ENCODE measurements at places on chromosomes 11 and 22.

- DNase-seq, result no peak
Measured at GRCh38 chr11:100800202-100800601, 113.1 kb downstream of the ARHGAP42 start.

- no peak for DNase-seq
Measured at GRCh38 chr11:105034813-105035620, at the start of gene CASP1. TSS of gene CASP1 (minus strand) at chr11:105035144. CDS start at chr11:105035113, 31 bp downstream.

- DNase-seq, result no peak
Measured at GRCh38 chr11:19394525-19395016, 153.8 kb upstream of the E2F8 start.

GRCh38 chr11:106828976-106829375, 189.3 kb downstream of the GUCY1A2 start:
- DNase-seq, result no peak

DNA sequence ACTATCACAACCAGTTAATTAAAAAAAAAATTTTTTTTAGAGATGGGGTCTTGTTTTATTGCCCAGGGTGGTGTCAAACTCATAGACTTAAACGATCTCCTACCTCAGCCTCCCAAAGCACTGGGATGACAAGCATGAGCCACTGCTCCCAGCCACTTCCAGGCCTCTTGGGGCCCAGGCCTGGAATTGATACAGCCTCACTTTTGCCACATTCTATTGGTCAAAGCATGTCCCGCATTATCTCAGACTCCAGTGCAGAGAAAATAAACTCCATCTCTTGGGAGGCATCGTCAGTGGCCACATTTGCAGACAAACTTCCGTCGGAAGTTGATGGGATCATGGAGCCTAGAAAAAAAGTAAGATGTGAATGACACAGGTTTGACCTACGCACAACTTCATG, 9.4 kb upstream of the RASD2 start:
- DNase-seq, result no peak

DNA sequence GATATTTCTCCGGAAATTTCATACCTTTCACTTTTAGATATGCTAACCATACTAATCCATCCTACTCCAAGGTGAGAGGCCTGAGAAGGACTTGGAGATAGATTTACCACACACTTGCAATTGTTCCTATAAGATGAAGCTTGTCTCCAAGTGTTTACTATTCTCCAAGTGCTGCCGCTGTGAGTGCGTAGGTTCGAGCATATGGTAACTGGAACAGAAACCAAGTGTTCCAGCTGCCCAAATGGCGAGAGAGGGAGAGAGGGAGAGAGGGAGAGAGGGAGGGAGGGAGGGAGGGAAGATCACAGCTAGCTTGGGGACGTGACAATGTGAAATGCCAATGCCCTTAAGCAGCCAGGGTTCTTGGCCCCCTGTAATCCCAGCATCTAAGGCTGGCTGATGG, 21.5 kb downstream of the ASCC2 start:
- DNase-seq, result no peak

DNA sequence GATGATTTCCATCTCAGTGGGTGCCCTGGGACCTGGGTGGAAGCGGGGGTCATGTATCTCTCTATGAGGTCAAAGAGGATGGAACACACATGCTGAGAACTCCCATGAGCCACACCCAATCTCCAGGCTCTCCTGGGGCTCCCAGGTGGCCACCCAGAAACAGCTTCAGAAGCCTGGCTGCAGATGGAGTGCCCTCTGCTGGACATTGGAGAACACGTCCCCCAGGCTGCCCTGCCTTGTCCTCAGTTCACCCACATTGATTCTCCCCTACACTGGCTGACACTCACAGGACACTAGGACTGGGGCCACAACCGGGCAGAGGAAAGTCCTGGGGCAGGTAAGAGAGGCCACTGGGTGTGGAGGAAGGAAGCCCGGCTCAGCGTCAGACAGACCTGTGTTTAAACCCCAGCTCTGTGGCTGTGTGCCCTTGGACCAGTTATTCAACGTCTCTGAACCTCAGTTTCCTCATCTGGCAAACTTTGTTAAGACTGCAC, 4.5 kb upstream of the NOL12 start:
- DNase-seq, result peak; percentile 31

GRCh38 chr11:118661425-118662301, 17.8 kb downstream of the TREH start:
- no peak for DNase-seq

GRCh38 chr22:31577711-31578110, 81.4 kb downstream of the SFI1 start:
- DNase-seq, result no peak

DNA sequence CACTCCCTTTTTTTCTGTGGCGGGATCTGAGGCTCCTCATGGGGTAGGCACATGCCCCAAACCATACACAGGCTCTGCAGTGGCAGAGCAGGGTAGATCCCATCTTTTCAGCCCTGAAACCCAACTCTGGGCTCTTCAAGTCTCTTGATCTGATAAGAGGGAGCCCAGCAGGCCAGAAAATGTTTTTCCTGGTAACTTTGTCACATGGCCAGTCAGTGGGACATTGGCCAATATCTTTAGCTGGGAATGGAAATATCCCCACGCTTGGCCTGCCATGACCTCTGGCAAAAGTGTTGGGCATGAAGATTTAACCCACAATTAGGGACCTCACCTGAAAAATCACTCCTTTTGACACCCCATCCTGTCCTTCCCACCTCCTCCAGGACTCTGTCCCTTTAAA, 8.1 kb downstream of the INPP5J start:
- no peak for DNase-seq

GRCh38 chr22:37063431-37064420, 12.2 kb downstream of the KCTD17 start:
- no peak for DNase-seq

DNA sequence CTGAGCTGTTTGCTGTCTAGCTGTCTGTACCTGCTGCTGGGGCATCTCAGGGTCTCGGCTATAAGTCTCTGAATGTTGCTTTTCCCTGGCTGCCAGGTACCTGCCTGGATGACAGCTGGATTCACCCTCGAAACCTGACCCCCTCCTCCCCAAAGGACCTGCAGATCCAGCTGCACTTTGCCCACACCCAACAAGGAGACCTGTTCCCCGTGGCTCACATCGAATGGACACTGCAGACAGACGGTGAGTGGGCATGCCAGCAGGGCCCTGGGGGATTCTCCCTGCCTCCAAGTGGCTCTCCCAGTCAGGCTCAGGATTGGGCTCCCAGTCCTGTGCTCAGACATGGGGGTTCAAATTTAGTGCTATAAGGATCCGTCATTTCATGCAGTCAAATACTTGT, 12.9 kb downstream of the IL17RA start:
- DNase-seq, result no peak

DNA sequence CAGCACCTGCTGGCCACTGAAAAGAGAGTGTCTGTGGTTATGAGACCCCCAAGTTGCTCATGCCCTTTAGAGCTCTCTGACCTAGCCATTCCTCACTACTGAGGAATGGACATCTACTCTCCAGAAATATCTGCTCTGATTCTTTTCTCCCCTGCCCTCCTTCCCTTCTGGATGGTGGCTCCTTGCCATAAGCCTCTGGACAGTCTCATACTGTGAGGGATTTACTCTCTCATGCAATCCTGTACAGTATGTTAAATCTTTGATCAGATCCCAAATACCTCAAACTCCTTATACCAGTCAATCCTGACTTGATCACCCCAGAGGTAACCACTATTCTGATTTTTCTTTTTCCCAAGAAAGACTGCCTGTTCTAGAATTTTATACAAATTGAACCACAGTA, 80.7 kb downstream of the ARHGAP20 start:
- no peak for DNase-seq

DNA sequence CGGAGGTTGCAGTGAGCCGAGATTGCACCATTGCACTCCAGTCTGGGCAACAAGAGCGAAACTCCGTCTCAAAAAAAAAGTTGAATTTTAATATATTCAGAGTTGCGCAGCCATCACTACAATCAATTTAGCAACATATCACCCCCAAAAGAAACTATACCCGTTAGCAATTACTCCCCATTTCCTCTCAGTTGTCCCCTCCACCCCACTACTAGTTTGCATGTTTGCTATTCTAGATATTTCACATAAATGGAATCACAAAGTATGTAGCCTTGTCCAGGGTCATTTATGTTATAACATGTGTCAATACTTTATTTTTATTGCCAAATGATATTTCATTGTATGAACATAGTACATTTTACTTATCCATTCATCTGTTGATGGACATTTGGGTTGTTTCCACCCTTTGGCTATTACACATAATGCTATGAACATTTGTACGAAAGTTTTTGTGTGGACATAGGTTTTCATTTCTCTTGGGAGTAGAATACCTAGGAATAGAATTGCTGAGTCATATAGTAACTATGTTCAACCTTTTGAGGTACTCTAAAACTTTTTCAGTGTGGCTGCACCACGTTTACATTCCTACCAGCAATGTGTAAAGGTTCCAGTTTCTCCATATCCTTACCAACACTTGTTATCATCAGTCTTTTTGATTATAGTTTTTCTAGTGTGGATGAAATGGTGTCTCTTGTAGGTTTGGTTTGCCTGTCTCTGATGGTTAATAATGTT, 2.2 kb downstream of the ZNF143 start:
- DNase-seq, result no peak

DNA sequence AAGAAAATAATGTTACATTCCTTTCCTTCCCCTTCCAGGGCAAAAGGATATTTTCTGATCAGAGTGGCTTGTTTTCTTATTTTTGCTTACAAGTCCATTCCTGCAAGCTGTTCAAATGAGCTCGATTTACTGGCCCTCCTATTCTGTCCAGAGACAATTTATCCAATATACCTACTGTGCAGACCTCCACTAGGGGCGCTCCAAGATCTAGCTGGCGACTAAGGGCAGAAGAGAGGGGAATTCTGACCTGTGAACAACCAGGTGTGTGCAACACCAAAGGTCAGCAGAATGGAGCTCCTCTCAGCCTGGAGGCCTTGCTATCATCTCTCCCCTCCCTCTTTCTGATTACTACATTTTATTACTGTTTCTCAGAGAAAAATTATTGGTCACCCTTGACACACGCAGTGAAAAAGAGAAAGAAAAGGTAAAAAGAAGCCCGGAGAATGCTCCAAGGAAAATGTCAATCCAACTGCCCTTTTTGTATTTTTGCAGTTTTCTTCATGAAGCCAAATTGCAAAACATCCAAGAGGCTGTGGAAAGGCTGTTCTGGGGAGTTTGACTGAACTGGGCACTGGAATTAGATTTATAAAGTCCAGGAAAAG, 3.2 kb downstream of the SEZ6L start:
- DNase-seq, result no peak

DNA sequence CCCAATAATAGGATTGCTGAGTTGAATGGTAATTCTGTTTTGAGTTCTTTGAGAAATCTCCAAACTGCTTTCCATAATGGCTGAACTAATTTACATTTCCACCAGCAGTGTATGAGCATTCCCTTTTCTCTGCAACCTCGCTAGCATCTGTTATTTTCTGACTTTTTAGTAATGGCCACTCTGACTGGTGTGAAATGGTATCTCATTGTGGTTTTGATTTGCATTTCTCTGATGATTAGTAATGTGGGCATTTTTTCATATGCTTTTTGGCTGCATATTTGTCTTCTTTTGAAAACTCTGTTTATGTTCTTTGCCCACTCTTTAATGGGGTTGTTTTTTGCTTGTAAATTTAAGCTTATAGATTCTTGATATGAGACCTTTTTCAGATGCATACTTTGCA, 97.4 kb downstream of the FDX1 start:
- DNase-seq, result no peak

DNA sequence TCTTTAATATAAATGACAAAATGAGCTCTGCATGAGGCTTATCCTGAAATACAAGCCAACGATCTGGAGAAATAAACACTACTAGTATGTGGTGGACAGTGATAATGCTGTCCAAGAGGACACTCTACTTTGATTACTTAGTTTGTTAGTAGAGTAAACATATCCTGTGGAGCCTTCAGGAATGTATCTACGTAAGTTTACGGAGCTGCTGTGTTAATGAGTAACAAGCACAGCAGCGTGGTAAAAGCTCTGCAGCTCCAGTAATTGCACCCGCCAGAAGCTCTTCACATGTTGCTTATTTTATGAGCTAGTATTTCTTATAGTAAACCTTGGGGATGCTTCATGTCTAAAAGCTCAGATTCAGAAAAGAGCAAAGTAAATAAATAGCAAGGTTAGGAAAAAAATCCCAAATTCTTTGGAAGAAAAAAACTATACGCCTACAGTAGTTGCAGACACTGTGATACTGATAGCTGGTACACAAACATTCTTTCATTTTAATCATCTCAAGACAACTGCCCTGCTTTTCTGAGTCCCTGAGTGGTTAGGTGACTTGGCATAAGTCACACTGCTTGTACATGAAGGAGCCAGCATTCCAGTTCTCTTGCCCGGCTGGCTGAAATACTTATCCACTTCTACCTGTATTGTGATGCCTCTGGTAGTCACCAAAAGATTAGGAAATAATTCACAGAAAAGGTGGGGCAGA, 32.7 kb upstream of the CCDC34 start:
- DNase-seq, result no peak

DNA sequence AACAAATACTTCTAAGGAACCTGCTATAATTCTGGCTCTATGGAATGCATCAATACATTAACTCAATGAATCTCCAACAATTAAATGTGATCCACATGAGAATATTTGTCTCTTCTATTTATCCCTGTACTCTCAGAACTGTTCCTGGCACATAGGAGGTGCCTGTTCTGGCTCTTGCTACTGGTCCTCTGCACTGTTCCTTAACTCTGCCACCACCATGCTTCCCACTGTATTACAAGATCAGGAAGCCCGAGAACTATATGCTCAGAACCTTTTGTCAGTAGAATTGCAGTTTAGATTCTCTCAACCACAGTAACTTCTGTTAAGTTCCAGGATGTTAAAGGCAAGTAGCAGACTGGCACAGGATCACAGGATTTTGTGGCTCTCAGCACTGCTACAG, 376.3 kb upstream of the CCDC90B start:
- DNase-seq, result no peak

DNA sequence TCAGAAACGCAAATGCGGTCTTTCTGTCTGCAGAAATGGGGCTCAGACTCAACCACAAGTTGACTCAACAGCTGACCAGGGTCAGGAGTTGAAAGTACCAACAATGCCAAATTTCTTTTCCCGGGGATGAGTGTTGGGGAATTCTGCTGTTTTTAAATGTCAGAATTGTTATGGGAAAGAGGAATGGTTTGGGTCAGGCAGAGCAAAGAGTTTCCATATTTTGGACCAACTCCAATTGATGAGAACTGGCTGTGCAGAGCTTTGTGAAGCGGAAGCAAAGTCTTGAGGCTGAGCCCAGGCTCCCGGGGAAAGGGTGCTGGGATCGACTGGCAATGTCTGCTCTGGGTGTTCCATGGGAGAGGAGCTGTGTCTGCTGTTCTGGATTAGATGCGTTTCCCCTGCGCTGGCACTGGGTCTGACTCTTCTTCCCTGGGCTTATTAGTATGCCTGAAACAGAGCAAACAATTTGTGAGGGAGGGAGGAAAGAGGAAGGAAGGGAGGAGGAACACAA, 36.2 kb downstream of the TXN2 start:
- DNase-seq, result no peak

GRCh38 chr11:64198511-64198910, 8.0 kb upstream of the FERMT3 start:
- no peak for DNase-seq

- no peak for DNase-seq
Measured at GRCh38 chr11:64074239-64074638, 38.5 kb downstream of the FLRT1 start.

- DNase-seq, result no peak
Measured at GRCh38 chr11:119236891-119237290, 30.8 kb downstream of the CBL start.
